ENCODE measurements at places on chromosomes 2 and 18.

GRCh38 chr18:10164271-10165071 is 250.7 kb downstream of the VAPA start:
- no peak for DNase-seq

GRCh38 chr2:98333922-98334321 is 12.3 kb upstream of the CNGA3 start:
- DNase-seq: no peak

GRCh38 chr2:162072181-162072702 is 1.8 kb downstream of the DPP4 start:
- no peak for DNase-seq

DNA sequence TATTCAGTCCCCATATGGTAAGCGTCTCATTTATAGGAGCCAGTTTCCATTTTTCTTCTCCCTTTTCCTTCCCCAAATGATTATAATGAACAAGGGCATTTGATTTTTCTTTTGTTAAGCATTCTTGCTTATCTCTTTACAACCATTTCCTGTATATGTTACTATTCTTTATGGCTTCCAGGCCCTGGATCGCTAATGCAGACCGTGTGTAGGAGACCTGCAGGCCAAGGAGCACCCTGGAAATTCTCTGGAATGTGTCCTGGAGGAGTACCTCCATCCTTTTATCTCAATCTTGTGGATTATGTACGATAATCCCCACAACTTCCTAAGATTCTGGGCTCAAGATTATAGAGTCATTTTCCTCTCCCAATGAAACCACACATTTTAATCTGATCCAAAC is 439.6 kb upstream of the MMADHC start:
- no peak for DNase-seq

GRCh38 chr18:61731178-61731577 is 161.6 kb downstream of the RNF152 start:
- no peak for DNase-seq

Measured in activated CD4-positive, alpha-beta memory T cell treated with anti-CD3 and anti-CD28 coated beads, Interleukin-2, amount 10 ng/mL, durations not matched to agents 7 days and 5 days (primary cell).